ENCODE measurements at places on chromosomes 3 and 15. TPM values are rescaled to one million over a fixed set of nuclear protein-coding genes. Genes with fewer than 3 reads are reported as not detected.

The SEMA6D gene
- 9.8 TPM for total RNA-seq

The EEFSEC gene
- total RNA-seq: 11.7 TPM

The MITF gene
- 62.0 TPM for total RNA-seq

The DUOXA1 gene
- 10.6 TPM for total RNA-seq

- DNase-seq: no peak
Observed at GRCh38 chr3:191005790-191006189, 143.3 kb upstream of the GMNC start.

DNA sequence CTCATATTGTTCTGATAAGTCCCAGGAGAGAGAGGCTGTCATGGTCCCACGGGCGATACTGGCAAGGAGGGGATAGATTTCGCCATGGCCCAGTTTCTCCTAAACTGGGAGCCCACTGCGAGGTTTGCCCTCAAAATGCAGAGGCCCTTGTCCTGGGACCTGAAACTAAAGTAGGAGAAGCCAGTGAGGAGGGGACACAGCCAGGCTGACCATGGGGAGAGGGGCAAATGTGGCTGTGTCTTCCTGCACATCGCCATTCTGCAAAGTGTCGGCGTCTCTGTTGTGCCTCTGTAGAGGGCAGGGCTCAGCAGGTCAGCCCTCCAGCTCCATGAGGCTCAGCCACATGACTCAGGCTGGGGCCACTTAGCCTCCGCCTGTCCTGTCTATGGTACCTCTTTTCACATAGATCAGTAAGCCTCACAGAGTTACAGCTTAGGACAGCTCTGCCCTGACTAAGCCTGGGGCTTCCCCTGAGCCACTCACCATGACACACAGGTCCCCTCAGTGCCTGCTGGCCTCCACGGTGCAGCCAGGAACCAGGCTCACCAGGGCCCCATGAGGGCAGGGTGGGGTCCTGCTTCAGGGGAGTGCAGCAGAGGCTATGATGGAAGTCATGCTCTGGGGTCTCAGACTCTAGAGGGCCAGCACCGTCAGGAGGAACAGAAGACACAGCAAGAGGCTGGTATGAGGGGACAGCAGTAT, 28.6 kb upstream of the PLXNA1 start:
- DNase-seq: no peak

- no peak for DNase-seq
Observed at GRCh38 chr3:83498361-83499016, 1460.3 kb upstream of the CADM2 start.

DNA sequence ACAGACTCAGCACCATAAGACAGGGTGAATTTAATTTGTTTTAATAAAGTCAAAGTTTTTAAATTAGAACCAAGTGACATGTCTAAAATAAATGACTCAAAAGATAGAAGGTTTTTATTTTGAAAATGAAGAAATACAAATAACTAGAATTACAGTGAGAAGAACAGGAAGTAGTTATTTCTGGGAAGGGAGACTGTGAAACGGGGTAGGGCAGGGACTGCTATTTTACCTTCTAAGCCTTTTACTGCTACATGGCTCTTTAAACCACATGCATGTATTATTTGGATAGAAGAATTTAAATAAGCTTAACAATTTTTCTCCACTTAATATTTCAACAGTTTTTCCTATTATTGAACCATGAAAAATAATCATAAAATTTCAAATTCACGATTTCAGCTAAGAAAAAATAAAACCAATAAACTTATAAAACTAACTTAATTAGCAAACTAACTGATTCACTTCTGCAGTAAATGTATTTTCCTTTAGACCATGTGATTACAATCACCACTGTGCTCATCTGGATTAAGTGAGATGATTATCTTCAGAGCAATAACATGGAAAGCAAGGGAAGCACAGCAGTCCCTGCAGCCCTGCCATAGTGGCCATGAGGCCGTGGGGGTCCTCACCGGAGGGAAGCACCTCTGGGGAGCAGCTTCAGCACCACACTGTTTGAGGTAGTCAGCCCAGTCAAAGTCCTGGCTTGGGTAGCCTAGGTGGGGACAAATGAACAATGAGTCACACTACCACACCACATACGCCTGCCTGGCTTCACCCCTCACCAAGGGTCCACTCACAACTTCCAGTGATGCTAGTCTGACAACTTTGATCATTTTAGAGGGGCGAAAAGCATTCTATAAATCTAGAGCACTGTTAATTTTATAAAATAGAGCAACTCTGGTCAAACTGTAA, 28.3 kb upstream of the STIMATE start:
- DNase-seq: no peak

DNA sequence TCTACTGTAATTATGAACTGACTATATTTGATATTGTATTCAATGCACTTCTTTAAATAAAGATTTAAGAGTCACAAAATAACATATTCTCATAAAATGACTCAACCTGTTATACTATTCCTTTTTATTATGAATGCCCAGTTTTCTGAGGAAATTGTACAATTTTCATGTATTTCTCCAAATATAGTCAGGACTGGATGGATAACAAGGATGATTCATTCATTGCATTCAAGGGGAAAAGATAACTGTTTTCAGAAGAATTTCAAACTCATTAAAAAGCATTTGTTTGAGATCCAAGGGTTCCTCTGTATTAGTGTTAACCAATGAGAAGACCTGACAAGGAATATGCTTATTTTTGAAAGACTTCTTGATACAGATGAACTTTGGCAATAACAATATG, 163.7 kb downstream of the MEIS2 start:
- DNase-seq: no peak

- no peak for DNase-seq
Observed at GRCh38 chr3:19489936-19490335, 341.6 kb downstream of the KCNH8 start.

- no peak for DNase-seq
Observed at GRCh38 chr15:38551720-38552648, 12.6 kb downstream of the RASGRP1 start.

DNA sequence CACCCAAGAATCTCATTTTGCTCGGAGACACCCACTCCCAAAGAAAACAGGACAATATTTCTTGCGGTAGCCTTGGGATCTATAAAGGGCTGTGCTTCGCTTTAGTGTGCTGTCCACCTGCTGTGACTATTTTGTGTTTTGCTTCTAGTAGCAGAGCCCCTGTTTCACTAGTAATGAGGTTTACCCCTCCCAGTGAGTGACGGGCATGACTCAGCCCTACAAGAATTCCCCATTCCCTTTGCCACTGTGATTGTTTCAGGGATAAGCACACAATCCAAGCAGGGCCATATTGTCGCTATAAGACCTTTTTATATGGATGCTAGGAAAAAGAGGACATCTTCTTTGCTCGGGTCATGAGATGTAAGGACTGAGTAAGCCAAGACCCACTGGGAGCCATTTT, 62.5 kb upstream of the FOXB1 start:
- no peak for DNase-seq

All from mucosa of gallbladder (tissue), 1 donor.